ENCODE measurements at places on chromosomes 1 and 21.

DNA sequence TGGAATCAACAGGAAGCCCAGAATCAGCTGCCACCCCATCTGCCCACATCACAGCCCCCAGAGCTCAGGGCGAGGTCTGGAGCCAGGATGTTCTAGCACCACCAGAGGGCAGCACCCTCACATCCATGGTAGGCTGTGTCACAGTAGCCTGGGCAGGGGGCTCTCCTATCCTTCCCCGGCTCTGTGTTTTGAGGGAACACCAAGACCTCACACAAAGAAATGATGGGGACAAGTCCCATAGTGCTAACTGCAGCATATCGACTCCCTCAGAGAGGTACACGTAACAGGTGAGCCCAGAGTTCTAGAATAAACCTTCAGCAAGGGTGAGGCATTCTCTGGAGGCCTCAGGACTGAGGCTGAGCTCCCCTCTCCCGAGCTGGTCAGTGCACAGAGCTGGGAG is 2.3 kb upstream of the KCNC4 start:
- DNase-seq: peak; percentile 66

GRCh38 chr1:42756956-42757891 is 9.6 kb downstream of the P3H1 start:
- peak; percentile 80 for DNase-seq

- DNase-seq: peak; percentile 24
Observed at GRCh38 chr21:34074283-34075090, 1.1 kb downstream of the MRPS6 start.

GRCh38 chr1:14529475-14529874 is 69.0 kb upstream of the KAZN start:
- DNase-seq: no peak

DNA sequence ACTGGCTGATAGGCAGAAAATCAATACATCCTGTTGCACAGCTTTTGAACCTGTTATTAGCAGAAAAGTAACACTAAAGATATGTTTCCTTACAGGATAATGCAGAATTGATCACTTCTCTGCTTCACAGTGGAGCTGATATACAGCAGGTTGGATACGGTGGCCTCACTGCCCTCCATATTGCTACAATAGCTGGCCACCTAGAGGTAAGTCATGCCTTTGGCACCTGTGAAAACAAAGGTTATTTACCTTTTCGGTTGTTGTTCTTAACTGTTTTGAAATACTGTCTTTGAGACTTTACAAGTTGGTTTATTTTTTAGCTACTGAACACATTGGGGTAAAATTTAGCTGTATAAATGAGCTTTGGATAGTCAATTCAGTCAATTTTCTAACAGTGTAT is 36.3 kb downstream of the TNNI3K start:
- DNase-seq: no peak

GRCh38 chr1:232452736-232453440 is 177.0 kb downstream of the SIPA1L2 start:
- no peak for DNase-seq

- DNase-seq: no peak
Observed at GRCh38 chr1:3956527-3957170, 56.6 kb upstream of the C1orf174 start.

DNA sequence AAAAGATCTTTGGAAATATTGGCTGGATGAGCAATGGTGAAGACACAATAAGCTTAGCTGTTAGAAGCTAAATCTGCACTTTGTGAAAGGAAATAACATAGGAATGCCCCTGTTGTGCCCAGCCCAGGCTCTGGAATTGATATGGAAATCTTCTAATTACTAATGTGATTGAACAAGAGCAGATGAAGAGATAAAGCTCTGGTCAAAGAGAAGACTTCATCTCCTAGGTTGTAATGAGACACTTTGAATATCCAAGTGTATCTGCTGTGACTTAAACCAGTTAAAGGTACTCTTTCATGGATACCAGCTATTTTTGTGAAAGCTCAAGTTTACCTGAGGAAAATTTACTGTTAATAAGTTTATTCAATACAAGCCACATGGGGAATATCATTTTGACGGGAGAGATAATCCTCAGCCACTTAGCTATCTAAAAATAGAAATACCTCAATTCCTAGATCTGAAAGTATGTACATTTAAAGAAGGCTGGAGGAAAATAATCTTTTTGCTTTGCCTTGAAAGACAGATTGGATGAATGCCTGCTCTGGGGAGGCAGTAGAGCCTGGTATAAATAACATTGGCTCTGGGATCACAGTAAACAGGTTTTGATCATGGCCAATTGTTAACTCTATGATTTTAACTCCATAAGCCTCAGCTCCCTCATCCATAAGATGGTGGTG is 494.0 kb upstream of the B3GALT2 start:
- DNase-seq: no peak

GRCh38 chr21:34639882-34640788 is 25.2 kb upstream of the RCAN1 start:
- peak; percentile 48 for DNase-seq

GRCh38 chr1:47650205-47650604 is 212.4 kb downstream of the FOXD2 start:
- DNase-seq: peak; percentile 98

DNA sequence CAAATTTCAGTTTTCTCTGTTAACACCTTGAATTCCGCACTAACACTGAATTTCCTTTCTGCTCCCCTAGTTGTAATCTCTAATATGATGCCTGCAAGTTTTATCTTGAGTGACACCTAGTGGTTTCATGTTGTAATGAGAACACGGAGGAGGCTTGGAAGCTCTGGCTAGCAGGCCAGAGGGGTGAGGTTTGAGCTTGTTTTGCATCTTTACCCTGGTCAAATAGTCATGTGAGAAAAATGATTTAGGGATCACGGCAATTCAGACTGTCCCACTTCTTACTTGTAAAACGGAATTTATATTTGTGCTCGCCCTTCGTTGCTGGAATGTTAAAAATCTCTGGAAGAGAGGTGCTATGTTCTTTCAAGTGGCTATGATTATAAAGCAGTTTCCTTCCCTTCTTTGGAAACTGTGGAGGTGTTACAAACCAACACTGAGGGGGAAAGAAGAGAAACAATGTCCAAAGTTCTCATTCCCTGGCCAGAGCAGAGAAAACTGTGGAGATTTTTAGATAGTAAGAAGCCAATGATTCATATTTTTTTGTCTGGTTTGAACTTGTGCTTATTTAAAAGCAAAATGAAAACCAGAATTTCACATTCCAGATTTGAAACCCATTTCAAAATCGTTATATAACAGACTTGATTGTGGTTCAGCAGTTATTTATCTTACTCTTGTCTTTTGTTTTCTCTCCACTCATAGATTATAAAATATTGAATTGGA is 5.3 kb upstream of the MROH9 start:
- DNase-seq: peak; percentile 75

GRCh38 chr1:199173356-199173755 is 534.5 kb downstream of the PTPRC start:
- DNase-seq: peak; percentile 24

DNA sequence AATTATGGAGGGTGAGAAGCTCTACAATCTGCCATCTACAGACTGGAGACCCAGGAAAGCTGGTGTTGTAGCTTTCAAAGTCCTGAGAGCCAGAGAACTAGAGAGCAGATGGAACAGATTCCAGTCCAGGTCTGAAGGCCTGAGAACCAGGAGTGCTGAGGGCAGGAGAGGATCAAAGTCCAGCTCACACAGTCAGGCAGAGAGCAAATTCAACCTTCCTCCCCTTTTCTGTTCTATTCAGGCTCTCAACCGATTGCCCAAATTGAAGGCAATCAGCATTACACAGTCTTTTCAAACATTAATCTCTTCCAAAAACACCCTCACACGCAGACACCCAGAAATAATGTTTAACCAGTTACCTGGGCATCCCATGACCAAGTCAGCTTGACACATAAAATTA is 2.5 kb upstream of the TMPRSS2 start:
- DNase-seq: no peak

DNA sequence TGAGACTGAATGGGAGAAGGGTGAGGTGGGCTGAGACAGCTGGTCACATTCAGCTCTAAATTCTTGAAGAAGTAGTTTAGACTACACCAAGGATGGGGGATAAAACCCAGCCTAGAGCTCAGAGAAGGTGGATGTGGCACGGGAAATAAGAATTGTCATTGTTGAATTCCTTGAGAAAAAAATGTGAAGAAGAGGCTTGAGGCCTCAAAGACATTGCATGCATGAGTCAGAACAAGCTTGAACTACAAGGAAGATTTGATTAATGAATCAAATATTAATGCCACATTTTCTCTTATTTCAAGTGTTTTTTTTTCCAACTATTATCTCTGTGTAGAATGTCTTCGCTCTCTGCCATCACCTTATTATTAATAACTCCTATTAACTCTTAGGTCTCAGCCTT is 58.9 kb downstream of the MAP3K7CL start:
- peak; percentile 53 for DNase-seq

GRCh38 chr1:6246497-6247467 is 2.8 kb downstream of the HES3 start:
- peak; percentile 71 for DNase-seq

DNA sequence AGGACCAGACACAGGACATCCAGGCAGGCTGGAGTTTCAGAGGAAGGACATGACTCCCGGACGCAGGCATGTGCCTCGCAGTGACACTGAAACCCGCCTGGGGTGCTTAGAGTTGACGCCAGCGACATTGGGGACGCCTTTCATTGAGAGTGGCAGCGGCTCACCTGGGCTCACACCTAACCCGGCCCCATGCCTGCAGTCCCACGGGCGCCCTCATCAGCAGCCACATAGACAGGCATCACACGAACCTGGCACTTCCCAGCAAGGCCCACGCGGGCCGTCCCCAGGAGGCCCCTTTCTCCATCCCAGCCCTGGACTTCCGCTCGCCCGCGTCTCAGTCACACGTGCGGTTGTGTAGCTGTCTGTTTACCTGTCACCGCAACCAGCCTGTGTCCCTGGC is 17.0 kb downstream of the ITGB2 start:
- DNase-seq: no peak

DNA sequence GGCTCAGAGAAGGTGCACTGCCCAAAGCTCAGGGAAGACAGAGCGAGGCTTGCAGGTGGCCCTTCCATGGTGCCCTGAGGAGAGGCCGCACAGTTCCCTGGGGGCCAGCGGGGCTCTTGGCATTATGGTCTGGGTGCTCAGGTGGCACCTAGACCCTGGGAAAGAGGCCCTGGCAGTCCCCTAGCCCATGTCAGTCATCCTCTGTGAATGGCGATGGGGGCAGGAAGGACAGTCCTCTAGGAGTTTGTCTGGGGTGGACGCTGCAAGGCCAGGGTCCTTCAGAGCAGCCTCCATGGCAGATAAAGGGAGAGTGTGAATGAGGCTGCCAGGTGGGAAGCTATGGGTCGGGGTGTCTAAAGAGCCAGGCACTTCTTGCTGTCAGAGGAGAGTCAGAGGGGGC is 345.9 kb upstream of the VAMP3 start:
- DNase-seq: no peak

- DNase-seq: no peak
Observed at GRCh38 chr1:105359457-105359856, 1609.8 kb downstream of the AMY1C start.

GRCh38 chr1:55043011-55043410 is 3.7 kb downstream of the PCSK9 start:
- DNase-seq: no peak

DNA sequence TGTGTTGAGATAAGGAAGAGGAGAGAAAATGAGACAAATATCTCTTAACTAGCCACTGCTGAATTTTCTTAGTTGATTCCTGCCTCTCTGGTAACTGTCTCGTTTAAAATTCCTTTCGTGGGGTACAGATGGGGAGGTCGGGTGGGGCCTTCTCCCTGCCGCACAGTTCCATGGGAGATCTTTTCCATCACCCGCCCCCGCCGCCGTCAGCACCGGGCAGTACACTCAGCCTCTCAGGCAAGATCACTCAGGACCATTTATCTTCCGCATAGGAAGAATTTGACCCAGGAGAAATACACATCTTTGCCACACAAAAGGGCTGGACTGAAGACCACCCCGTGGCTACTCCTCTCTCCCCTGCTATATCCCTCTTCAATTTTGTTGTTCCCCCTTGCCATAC is 2.3 kb upstream of the VPS26C start:
- no peak for DNase-seq

- no peak for DNase-seq
Observed at GRCh38 chr1:74247881-74248528, 12.8 kb downstream of the TNNI3K start.

GRCh38 chr1:33715195-33715811 is 148.6 kb upstream of the HMGB4 start:
- no peak for DNase-seq

GRCh38 chr1:117001254-117001927 is at the start of gene CD101:
Gene CD101, plus strand, starts transcription at chr1:117001760. Its CDS starts 58 bp downstream, at chr1:117001818.
- DNase-seq: no peak

DNA sequence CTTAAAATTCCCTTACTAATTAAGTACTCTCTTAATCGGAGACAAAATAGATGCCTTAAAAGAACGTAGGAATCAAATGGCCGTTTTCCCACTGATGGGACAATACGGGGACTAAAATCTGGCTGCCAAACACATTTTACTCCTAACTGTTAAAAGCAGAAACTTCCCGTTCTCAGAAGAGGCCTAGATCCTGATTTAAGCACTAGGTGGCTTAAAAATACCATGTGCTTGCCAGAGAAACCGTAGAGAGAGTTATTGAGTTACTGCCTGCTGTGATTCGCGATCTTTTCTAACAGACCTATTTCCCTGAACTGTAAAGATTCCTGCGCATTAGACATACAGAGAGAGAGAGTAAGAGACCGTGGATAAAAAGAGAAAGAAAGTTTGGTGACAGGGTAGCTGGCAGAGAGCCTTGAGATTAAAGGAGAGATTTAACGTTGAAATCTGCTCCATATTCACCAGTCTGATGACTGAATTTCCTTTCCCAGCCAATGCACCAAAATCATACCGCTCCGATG is 54.4 kb upstream of the STUM start:
- DNase-seq: no peak

- no peak for DNase-seq
Observed at GRCh38 chr1:39787468-39787867, 1.2 kb downstream of the BMP8B start.

DNA sequence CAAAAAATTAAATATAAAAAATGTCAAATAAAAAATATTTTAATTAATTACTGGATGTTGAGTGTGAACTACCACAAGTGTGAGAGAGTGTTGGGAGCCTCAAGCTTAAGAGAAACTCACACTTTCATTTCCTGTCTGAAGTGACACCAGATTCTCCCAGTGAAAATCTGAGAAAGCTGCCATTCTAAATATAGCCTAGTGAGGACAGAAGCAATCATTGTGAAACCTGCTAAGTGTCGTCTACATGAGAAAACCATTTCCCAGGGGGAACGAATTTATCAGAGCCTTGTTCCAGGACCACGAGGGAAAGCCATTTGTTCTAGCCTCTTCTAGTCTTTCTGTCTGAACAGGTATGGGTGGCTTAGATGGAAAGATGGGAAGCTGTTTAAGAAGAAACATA is 329.3 kb upstream of the PRMT6 start:
- DNase-seq: no peak

- DNase-seq: no peak
Observed at GRCh38 chr1:213066363-213066762, 15.3 kb downstream of the RPS6KC1 start.
